ENCODE measurements at places on chromosomes 6 and 20.

- no peak for DNase-seq
Measured at GRCh38 chr6:32194825-32195651, 2.6 kb upstream of the GPSM3 start.

DNA sequence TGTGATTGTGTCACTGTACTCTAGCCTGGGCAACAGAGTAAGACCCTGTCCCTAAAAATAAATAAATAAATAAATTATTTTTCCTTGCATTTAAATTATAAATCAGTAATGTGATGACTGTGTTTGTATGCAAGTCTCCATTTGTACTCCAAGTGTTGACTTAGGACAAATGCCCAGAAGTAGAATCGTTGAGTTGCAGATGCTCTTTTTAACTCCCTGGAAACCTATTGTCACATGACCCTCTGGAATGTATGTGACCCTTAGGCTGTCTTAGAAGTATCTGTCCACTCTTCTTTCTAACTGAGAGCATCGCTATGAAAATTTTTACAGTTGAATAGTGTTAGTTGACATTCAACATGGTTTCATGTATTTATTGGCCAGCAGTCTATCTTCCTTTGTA, 18.8 kb downstream of the OR2A4 start:
- no peak for DNase-seq

DNA sequence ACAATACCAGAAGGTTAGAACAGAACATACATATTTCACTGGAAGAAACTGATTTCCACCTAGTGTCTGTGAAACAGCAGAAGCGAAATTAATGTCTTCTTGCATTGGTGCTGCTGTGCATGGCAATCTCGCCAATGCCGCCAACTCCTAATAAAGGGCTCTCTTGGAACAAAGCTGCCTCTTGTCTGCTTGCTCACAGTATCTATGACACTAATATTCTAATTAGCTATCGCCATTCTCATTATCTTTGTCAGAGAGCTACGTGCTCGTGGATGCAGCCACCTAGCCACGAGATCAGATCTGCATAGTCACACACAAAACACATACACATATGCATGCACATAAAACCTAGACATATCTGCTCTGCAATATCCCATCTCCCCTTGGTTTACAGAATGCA, 145.9 kb upstream of the OLIG3 start:
- DNase-seq = no peak

- DNase-seq = no peak
Measured at GRCh38 chr20:3430376-3431069, 23.1 kb upstream of the DNAAF9 start.
